PC-9 (cell line): ENCODE measurements at places on chromosomes 7 and 10. TPM values are rescaled to one million over a fixed set of nuclear protein-coding genes. Genes with fewer than 3 reads are reported as not detected.

GPC2 gene
- 4.5 and 10.0 TPM in 2 replicates for total RNA-seq

SAMD9L gene
- 3.6 and 4.1 TPM in 2 replicates for total RNA-seq

CYP2C9 gene
- total RNA-seq: not detected in 2 replicates

FXYD4 gene
- total RNA-seq: not detected in 2 replicates

PRLHR gene
- not detected in 2 replicates for total RNA-seq

SLC29A4 gene
- 7.9 and 10.3 TPM in 2 replicates for total RNA-seq

WDFY4 gene
- total RNA-seq: not detected in 2 replicates

PRRT4 gene
- 0.26 and 0.70 TPM in 2 replicates for total RNA-seq

RHOBTB1 gene
- 5.2 and 7.8 TPM in 2 replicates for total RNA-seq

SYT15B gene
- 0.94 and 1.1 TPM in 2 replicates for total RNA-seq

DGKB gene
- 0.23 and 0.48 TPM in 2 replicates for total RNA-seq

TBX20 gene
- 1.1 and 1.7 TPM in 2 replicates for total RNA-seq

ITGB8 gene
- 19.4 and 20.1 TPM in 2 replicates for total RNA-seq

SUN3 gene
- total RNA-seq: 0.24 TPM in 1 of 2 replicates, not detected in the other

MYL10 gene
- total RNA-seq: not detected in 2 replicates

KAZALD1 gene
- total RNA-seq: 19.7 and 21.2 TPM in 2 replicates
